ENCODE measurements at places on chromosomes 12 and 14.

GRCh38 chr12:116582610-116583009 is 23.4 kb downstream of the MAP1LC3B2 start:
- DNase-seq = no peak

- DNase-seq = peak; percentile 64
Observed at GRCh38 chr12:29552324-29552927, 54.9 kb upstream of the OVCH1 start.

- no peak for DNase-seq
Observed at GRCh38 chr14:83483063-83483462, 1949.4 kb upstream of the SEL1L start.

DNA sequence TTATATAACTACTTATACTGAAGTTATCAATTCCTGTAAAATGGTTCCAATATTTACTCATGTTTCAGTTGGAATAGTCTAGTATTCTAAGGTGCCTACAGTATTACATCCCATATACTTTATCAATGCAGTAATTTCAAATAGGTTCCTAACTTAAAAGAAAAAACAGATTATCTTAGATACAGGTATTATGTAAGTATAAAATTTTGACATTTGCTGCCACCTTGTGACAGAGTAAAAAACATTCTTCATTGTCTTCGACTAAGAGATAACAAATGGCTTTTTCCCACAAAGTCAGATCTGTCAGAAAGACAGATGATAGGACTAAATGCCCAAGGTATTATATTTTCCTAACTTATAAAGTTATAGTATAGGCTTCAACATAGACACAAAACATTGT is 78.7 kb downstream of the TXNDC16 start:
- DNase-seq = no peak

- DNase-seq = no peak
Observed at GRCh38 chr14:71194251-71194650, 287.0 kb downstream of the PCNX1 start.

- no peak for DNase-seq
Observed at GRCh38 chr12:89070603-89071002, 281.7 kb downstream of the DUSP6 start.

GRCh38 chr14:69328765-69329164 is 68.8 kb downstream of the GALNT16 start:
- no peak for DNase-seq

- no peak for DNase-seq
Observed at GRCh38 chr14:19975291-19975690, at the start of gene OR4K15. Gene OR4K15 (plus strand): TSS chr14:19975591. CDS start chr14:19975591, 0 bp downstream.

GRCh38 chr12:114400361-114400811 is 5.6 kb downstream of the TBX5 start:
- DNase-seq = no peak

GRCh38 chr12:124026755-124027745 is 54.0 kb downstream of the ZNF664 start:
- no peak for DNase-seq

GRCh38 chr14:71988939-71989338 is 56.7 kb downstream of the RGS6 start:
- DNase-seq = no peak

DNA sequence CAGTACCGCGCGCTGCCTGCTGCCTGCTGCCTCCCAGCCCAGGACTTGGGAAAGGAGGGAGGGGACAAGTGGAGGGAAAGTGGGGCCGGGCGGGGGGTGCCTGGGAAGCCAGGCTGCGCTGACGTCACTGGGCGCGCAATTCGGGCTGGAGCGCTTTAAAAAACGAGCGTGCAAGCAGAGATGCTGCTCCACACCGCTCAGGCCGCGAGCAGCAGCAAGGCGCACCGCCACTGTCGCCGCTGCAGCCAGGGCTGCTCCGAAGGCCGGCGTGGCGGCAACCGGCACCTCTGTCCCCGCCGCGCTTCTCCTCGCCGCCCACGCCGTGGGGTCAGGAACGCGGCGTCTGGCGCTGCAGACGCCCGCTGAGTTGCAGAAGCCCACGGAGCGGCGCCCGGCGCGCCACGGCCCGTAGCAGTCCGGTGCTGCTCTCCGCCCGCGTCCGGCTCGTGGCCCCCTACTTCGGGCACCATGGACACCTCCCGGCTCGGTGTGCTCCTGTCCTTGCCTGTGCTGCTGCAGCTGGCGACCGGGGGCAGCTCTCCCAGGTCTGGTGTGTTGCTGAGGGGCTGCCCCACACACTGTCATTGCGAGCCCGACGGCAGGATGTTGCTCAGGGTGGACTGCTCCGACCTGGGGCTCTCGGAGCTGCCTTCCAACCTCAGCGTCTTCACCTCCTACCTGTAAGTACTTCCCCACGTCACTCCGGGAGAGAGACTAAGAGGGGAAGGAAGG is at the start of gene LGR5:
TSS of gene LGR5 (plus strand) at position 186 of the 732 bp plus-strand sequence. CDS start at position 469, 283 bp downstream.
- DNase-seq = peak; percentile 7

GRCh38 chr14:104559028-104559803 is 20.3 kb upstream of the C14orf180 start:
- no peak for DNase-seq

- no peak for DNase-seq
Observed at GRCh38 chr14:70858641-70859040, 48.6 kb upstream of the PCNX1 start.

DNA sequence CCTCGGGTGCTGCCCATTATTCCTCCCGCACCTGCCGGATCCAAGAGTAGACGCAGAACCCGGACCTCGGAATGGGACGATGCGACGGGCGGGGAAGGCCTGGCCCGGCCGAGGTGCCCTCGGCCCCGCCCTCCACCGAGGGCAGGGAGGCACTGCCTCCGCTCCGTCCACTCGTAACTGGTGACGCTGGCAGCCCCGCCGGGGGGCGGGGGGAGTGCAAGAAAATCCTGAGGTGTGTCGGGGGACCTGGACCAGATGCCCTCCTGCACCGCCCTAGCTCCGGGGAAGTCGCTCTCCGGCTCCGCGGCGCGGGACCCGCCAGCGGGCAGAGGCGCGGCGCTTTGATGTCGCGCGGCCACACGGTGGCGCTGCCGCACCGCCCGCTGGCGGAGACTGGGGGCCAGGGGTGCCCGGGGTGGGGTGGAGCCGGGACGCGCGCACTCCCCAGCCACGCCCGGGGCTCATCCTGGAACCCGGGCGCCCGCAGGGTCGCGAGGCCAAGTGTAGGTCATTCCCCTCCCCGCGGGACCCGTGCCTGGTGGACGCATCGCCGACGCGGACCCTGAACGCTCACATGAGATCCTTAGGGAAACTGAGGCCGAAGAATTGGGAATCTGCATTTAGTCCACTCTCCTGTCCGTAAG is 202.8 kb downstream of the TTC8 start:
- peak; percentile 65 for DNase-seq

DNA sequence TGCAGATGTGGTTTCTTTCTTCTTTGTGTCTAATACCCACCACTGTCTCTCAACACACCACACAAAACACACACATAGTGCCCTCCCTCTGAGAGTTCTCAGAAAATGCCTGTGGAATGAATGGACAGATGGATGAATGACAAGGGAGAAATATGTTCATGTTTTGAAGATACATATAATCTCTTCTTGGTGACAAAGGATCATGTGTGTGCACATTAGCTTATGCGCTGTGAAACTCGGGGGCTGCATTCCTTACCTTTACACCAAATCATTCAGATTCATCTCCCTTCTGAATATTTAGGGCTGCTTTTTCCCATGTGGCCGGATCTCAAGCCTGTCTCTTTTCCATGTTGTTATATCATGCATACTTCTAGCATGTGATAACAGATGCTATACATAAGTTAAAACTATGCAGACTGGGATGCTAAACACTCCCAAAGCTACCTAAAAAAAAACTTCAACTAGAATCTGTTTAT is 111.4 kb downstream of the EPS8 start:
- DNase-seq = no peak

DNA sequence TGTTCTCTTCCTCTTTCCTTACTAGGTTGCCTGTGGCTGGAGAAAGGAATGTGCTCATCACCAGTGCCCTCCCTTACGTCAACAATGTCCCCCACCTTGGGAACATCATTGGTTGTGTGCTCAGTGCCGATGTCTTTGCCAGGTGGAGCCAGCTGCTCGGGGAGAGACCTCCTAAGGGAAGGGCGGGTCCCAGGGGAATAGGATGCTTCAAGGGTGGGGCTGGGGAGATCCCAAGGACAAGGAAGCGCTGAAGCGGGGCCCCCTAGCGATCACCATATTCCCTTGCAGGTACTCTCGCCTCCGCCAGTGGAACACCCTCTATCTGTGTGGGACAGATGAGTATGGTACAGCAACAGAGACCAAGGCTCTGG is 10.2 kb downstream of the MARS1 start:
- DNase-seq = no peak

DNA sequence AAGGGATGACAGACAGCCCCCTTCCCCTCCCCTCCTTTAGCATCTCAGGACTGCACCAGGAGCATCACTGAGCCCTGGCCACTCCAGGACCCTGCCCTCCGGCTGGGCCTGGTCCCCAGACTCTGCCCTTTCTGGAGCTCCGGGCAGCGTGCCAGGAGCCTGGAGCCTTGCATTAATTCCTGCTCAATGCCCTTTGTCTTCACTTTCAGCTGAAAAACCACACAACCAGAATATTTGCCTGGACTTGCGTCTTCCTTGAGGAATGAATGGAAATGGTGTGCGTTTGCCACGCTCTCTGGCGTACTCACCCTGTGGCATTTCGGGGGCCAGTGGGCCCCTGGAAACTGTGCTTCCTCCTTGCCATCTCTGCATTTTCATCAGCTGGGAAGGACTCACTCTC is 8.5 kb upstream of the RFLNA start:
- no peak for DNase-seq

- no peak for DNase-seq
Observed at GRCh38 chr12:71162832-71163763, 5.3 kb upstream of the TSPAN8 start.

DNA sequence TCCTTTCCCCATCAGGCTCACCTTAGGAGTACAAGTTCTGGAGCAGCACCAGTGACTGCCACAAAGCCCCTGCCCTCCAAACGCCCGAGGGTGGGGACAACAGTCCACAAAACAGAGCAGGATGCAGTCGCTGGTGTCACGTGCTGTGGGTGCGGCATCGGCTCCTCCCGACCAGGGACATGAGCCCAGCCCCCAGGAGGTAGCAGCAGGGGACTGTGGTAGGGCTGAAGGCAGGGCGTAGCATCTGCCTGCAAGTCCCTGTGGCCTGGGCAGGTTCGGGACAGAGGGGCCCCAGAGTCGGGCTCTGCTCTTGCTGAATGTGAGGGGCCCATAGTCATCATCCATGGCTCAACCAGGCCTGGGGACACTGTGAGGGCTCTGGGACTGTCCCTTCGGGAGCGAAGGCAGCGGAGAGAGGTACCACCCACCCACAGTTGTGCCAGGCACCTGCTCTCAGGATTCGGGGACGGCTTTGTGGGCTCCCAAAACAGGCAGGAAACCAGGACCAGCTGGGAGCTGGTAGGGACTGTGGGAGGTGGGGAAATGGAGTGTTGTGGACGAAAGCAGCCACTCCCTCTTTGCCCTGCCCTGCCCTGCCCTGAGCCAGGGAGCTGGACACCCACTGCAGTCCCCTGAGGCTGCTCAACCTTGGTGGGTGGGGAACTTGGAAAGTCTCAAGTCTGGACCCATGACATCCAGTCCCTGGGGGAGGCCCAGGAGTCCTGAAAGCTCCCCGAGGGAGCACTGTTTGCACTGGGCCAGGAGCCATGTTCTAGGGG is 30.7 kb downstream of the FBRSL1 start:
- DNase-seq = no peak

DNA sequence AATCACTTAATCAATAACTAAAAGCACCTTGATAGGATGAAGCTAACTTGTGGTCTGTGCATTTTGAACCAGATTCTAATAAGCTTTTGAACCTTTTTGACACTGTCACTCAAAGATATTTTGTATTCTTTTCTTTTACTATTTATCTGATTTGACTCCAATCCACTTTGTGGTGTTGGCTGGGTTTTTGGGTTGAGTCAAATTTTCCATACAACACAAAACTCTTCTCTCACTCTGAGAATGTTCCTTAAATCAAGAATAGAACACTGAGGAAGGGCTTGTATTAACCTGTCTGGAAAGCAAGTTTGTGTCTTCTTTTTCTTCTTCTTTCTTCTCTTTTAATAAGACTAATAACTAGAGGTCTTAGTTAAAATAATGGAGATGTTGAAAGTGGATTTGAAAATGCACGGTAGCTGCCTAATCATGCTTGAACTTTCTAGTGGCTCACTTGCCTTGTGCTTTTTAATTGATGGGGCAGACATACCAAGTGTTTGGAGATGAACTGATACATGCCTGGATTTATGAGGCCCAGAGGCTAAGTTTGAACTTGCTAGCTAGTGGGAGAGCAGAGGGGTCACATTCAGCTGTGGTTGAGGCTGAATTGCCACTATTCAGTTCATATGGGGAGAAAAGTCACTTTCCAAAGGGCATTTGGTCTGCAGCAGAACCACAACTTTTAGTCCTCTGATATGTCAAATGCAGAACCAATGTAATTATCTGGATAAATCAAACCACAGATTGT is 93.5 kb upstream of the PTHLH start:
- DNase-seq = no peak

DNA sequence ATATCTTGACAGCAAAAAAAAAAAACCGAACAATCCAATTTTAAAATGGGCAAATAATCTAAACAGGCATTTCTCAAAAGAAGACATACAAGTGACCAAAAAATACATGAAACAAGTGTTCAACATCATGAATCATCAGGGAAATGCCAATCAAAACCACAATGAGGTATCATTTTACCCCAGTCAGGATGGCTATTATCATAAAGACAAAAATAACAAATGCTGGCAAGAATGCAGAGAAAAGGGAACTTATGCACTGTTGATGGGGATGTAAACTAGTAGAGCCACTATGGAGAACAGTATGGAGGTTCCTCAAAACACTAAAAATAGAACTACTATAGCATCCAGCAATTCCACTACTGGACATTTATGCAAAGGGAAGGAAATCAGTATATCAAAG is 448.2 kb downstream of the RGS6 start:
- DNase-seq = no peak

DNA sequence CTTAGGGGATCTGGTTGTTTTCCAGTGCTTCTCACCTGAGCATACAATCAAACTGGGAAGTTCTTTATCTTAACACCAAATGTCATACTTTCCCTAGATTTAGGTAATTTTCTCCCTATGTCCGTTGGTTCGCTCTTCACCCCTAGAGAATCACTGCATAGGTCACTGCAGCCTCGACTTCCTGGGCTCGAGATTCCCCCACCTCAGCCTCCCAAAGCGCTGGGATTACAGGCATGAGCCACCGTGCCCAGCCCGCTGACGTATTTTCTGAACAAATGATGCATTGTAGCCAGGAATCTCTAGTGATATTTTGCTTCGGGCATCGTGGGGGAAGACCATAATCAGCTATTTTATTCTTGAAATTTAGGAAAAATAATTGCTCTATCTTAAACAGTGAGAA is 1.1 kb upstream of the RPL41 start:
- no peak for DNase-seq

- no peak for DNase-seq
Observed at GRCh38 chr14:102164965-102165364, 25.3 kb downstream of the WDR20 start.

DNA sequence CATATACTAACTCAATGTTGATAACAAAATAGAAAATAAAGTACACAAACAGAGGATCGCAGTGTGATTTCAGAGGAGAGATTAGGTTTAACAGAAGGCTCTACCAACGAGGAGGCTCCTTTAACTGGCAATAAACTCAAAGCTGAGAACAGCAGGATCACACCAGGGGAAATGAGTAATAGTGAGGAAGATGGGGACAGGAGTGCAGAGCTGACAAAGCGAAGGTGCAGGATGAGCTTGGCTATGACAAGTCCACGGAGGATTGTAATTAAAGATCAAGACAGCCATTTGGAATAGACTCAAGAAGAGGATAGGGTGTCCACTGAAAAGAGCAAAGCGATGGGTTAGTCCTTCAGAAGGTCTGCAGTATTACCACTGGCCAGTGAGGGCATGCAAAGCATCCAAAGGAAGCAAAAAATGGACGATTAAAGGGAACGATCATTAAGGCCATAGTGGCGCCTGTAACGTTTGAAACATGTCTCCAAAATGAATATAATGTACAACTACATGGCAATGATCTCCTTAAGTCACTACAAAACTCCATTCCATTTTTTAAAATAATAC is 85.3 kb downstream of the GRIN2B start:
- DNase-seq = no peak

Data from stimulated activated CD4-positive, alpha-beta T cell treated with anti-CD3 and anti-CD28 coated beads, Interleukin-4, amount 100 ng/mL, for 1 hour (primary cell).